Epithelial cell of proximal tubule (primary cell): ENCODE measurements at places on chromosomes 3 and 15. TPM values are rescaled to one million over a fixed set of nuclear protein-coding genes. Genes with fewer than 3 reads are reported as not detected.

The ADGRG7 gene
- total RNA-seq, result not detected in 2 replicates

The FAM227B gene
- total RNA-seq, result 3.2 and 6.6 TPM in 2 replicates

The STAB1 gene
- 0.14 and 0.52 TPM in 2 replicates for total RNA-seq

The GPR160 gene
- total RNA-seq, result 11.0 and 23.9 TPM in 2 replicates

The C3orf80 gene
- total RNA-seq, result not detected in 2 replicates

The PARL gene
- total RNA-seq, result 38.1 and 58.2 TPM in 2 replicates

The C2CD4B gene
- total RNA-seq, result 0.07 and 0.12 TPM in 2 replicates

The GOLGA8Q gene
- not detected in 2 replicates for total RNA-seq

The ALDH1A2 gene
- total RNA-seq, result 18.7 and 72.1 TPM in 2 replicates

The MKRN2 gene
- total RNA-seq, result 34.2 and 37.4 TPM in 2 replicates

The SLC51B gene
- not detected in 2 replicates for total RNA-seq

The SIDT1 gene
- 0.36 TPM in 1 of 2 replicates, not detected in the other for total RNA-seq

The ACVR2B gene
- 4.4 and 8.0 TPM in 2 replicates for total RNA-seq

The GCSAM gene
- not detected in 2 replicates for total RNA-seq

The CILP gene
- not detected in 2 replicates for total RNA-seq

The SLC2A2 gene
- not detected in 2 replicates for total RNA-seq

The FSIP1 gene
- total RNA-seq, result 1.2 and 1.3 TPM in 2 replicates

The SERP1 gene
- total RNA-seq, result 183 and 227 TPM in 2 replicates

The PLOD2 gene
- 31.0 and 82.6 TPM in 2 replicates for total RNA-seq

The ZSCAN29 gene
- 15.6 and 29.1 TPM in 2 replicates for total RNA-seq

The DRD3 gene
- not detected in 2 replicates for total RNA-seq

The C15orf61 gene
- total RNA-seq, result 2.0 and 4.1 TPM in 2 replicates

The CD96 gene
- 0.14 TPM in 1 of 2 replicates, not detected in the other for total RNA-seq
